ENCODE measurements at places on chromosomes 12 and 14. TPM values are rescaled to one million over a fixed set of nuclear protein-coding genes. Genes with fewer than 3 reads are reported as not detected.

DNA sequence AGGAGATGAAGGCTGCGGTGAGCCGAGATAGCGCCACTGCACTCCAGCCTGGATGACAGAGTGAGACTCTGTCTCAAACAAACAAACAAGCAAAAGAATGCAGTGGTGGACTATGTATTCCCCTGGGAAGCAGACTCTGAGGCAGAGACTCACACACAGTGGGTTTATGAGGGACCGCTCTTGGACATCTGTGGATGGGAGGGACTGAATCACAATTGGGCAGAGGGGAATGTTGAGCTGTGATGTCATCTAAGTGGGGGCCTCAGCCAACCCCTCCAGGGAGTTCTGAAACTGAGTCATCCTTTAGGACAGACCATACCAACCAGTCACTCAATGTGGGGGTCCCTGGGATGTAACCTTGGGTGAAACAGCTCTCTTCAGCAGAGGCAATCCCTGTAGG is 151.0 kb downstream of the SUDS3 start:
- no peak for DNase-seq

DNA sequence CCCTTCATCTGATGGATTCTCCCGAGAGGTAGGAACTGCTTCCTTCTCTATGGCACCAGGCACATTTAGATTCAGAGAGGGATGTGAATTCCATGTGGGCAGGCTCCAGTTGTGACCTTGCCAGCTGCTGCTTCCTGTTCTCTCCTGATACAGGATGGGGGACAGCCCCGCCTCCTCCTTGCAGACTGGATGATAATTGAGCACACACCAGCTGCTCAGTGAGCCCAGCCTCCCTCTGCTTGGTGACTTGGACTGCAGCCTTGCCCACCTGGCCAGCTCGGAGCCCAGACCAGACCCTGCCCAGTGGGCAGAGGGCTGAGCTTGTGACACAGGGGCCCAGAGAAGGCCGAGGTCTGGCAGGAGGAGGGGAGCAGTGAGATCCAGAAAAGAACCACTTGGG is 90.2 kb downstream of the CALM1 start:
- DNase-seq: peak; percentile 8

GRCh38 chr14:102594514-102595175 is 2.2 kb downstream of the RCOR1 start:
- DNase-seq: peak; percentile 63

GRCh38 chr14:101827286-101827685 is 65.8 kb downstream of the PPP2R5C start:
- peak; percentile 67 for DNase-seq

DNA sequence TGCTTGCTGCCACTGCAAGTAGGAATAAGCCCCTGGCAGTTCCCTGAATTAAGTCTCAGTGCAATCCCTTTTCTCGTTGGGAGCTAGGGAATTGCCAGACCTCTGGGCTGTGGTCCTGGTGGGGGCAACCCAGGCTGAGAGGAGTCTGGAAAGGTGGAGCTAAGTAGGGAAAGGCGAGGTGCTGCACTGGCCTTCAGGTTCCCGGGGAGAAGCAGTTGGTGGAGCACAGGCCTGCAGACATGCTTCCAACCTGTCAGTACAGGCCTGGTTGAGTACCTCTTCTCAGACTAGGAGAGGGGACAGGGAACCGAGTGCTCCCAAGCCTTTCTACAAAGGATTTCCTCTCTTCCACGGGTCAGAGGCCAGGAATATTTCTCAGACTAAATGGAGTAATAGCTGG is 1.5 kb downstream of the NRIP2 start:
- no peak for DNase-seq

DNA sequence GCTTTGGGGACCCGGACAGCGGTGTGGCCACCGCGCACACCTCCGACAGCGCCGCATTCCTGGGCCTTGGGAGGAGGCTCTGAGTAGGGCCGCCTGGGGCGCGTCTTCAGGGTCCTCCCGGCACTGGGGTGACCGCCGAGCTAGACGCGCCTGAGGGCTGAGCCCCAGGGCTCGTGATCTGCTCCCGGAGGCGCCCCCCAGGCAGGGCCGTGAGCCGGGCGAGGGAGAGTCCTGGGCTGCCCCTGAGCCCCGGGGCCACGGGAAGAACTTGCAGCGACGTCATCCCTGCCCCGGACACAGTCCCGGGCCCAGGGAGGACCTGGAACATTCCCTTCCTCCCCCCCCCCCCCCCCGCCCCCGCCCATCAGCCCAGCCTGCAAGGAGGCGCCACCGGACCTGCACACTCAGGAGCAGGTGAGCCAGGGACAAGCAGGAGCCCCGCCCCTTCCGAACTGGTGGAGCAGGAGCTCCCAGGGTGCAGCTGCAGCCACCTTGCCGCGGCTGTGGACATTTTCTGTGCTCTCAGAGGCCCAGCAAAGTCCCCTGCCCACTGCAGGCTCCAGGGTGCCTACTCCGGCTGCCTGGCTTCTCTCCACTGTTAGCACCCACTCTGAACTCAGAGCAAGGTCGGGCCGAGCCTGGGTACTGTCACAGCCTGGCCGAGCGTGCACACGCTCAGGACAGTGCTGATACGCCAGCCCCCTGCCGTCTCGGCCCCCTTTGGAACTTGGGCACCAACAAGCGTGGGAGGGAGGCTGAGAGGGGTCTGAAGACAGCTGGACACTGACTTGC is 50.7 kb downstream of the A2M start:
- DNase-seq: peak; percentile 21

Gene GOLGA3
- total RNA-seq: 98.9 TPM

Gene NGB
- not detected for total RNA-seq

Gene OTX2
- not detected for total RNA-seq

All from M059J (cell line).